ENCODE measurements at places on chromosomes 11 and 22. TPM values are rescaled to one million over a fixed set of nuclear protein-coding genes. Genes with fewer than 3 reads are reported as not detected.

DNA sequence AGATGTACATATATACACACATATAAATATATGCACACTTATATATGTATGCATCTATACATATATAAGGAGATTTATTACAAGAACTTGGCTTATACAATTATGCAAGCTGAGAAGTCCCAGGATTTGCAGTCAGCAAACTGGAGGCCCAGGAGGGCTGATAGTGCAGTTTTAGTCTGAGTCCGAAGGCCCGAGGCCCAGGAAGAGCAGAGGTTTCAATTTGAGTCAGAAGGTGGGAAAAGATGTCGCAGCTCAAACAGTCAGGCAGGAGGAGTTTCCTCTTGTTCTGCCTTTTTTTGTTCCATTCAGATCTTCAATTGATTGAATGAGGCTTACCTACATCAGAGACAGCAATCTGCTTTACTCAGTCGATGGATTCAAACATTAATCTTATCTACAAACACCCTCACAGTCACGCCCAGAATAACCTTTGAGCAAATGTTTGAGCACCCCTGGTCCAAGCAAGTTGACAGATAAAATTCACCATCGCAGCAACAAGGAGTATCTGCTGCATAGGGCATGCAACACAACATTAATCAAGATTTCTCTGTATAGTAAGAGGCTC lies 4.0 kb upstream of the SGSM1 start:
- peaks cover 36% of the 10 kb centered on the region for H3K27me3 ChIP-seq
- H3K4me3 ChIP-seq = no peak overlapping the region
- no peaks in the 10 kb centered on the region for H3K36me3 ChIP-seq
- no peak for DNase-seq
- no peak overlapping the region for H3K27ac ChIP-seq
- peaks cover 2% of the 10 kb centered on the region for H3K4me1 ChIP-seq

The ZNF214 gene
- 3.0 TPM for total RNA-seq

DNA sequence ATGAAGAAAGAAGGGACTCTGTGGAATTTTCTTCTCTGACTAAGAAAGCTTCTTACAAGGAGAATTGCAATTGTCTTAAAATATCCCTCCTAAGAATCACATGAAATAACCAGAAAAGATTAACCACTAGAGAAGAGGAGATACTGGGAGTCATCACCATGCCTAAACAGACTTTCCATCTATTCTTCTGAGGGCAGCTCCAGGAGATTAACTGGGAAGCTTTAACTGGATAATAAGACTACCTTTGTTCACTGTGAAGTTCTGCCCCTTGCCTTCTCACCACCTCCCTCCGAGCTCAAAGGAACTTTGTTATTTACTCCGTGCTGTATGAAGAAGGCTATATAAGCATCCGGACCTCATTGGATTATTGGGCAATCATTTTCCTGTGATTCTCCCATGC lies 24.5 kb upstream of the MMP7 start:
- no peak for DNase-seq
- no peak overlapping the region for H3K4me3 ChIP-seq
- peaks cover 48% of the 10 kb centered on the region for H3K4me1 ChIP-seq
- H3K27me3 ChIP-seq = no peaks in the 10 kb centered on the region
- H3K27ac ChIP-seq = no peak overlapping the region

The OR10A2 gene
- total RNA-seq = not detected

The USH1C gene
- total RNA-seq = 32.1 TPM

- H3K36me3 ChIP-seq = peaks cover 5% of the 10 kb centered on the region
- peaks cover 31% of the 10 kb centered on the region for H3K4me1 ChIP-seq
- no peak overlapping the region for H3K4me3 ChIP-seq
- H3K27me3 ChIP-seq = no peaks in the 10 kb centered on the region
These were observed 20.2 kb upstream of the C11orf96 start for GRCh38 chr11:43922295-43922648.

- H3K27ac ChIP-seq = no peak overlapping the region
- no peaks in the 10 kb centered on the region for H3K27me3 ChIP-seq
- H3K4me3 ChIP-seq = no peak overlapping the region
- no peak for DNase-seq
These were observed 14.4 kb downstream of the NAALAD2 start for GRCh38 chr11:90148900-90149299.

Measured in Calu3 (cell line).